ENCODE measurements at places on chromosomes 2 and 18.

DNA sequence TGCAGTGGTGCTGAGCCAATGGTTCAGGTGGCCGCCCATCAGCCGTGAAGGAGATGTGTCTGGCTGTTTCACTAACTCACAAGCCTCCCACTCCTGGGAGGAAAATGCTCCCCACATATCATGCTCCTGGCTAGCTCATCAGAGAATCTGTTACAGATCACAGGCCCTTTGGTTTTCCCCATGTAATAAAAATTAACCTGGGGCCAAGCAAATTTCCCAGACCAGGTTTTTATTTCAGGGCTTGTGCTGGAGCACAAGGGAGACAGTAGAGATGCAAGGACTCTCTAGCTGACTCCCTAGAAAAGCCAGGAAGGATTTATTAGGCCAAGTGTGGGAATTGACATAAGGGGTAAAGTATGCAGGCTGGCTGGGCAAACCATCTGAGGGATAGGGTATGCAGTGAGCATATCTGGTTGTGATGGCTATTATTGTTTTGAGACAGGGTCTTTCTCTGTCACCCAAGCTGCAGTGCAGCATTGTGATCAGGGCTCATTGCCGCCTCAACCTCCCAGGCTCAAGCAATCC is 40.6 kb upstream of the CCBE1 start:
- DNase-seq = no peak

DNA sequence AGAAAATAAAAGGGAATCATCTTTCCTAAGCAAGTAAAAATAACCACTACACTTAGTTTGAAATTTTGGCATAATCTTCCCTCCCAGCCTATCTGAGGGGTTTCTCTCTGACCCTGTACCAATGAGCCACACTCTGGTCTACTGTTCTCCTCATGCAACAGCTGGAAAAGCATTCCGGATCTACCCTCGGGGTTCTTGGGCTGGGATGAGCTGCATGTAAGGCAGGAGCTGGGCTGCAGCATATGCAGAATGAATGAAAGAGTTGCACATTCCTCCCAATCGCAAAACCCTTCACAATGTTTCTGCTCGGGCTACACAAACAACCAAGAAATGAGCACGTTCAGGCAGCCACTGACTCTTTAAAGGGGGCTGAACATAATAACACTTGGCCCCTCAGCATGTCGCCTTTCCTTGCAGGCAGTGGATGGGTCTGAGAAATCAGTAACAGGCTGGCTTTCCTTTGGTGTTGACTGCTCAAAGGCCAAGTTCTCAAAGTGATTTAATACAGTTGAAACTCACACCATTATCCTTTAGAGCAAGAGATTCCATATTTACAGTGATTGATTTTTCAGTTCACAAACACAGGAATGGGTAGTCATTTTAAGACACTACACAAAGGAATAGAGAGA is 180.4 kb upstream of the ZFP36L2 start:
- no peak for DNase-seq

DNA sequence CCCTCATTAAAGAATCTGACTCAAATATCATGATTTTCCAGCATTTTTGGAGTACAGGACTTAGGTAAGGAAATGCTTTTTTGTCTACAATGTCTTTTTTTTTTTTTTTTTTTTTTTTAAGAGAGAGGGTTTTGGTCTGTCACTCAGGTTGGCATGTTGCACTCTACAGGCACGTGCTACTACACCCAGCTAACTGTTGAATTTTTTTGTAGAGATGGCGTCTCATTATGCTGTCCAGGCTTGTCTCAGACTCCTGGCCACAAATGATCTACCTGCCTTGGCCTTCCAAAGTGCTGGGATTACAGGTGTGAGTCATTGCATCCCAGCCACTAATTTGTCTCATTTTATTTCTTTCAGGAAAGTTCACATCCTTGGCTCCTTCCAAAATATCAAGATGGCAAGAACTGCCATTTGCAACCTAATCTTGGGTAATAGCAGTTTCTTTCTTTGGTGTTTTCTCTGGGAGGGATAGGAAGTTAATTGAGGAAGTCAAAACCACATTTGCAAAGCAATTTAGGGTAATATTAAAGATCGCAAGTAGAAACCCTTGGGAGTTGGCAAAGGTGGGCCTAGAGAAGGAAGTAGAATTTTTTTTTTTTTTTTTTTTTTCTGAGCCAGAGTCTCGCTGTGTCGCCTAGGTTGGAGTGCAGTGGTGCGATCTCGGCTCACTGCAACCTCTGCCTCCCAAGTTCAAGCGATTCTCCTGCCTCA is 15.5 kb downstream of the PNO1 start:
- no peak for DNase-seq

DNA sequence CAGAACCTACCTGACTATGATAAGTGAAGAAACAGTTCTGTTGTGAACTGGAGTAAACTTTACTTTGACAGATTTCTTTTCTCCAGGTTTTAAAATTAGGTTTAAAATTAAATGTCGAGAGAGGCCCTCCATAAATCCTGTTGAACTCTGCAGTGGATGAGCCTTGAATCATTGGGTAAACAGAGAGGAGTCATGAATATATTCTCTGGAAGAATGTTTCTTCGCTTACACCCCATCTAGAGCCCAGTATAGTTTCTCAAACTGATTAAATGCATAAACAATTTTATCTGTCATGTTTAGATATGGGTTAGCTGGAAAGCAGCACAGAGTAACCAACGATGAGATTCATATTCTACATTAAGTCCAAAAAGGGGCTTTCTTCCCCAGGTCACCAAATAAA is 84.0 kb downstream of the ZAP70 start:
- no peak for DNase-seq

DNA sequence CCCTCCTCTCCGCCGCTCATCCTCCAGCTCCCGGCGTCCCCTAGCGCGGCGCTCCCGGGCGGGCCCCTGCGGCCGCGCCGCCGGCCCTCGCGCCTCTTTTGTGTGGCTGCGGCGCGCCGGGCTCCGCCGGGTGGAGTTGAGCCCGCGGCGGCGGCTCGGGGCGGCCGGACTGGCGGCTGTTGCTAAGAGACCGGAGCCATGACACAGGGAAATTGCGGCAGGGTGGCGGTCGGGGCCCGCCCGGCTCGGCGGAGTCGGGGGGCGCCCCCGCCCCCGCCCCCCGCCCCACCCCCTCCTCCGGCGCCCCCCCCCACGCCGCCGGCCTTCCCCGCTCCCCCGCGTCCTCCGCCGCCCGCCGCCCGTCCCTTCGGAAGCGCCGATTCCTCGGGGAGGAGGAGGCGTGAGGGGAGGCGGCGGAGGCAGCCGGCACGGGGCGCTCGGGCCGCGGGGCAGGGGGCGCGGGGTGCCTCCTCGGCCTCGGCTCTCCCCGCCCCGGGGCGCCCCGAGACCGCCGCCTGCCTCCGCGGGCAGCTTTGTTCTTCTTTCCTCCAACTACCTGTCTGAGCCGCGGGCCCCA is at the start of gene TMEM200C:
TSS of gene TMEM200C (minus strand) at position 224 of the 577 bp plus-strand sequence. CDS start 3,459 bp downstream, outside the sequence.
- DNase-seq = no peak

DNA sequence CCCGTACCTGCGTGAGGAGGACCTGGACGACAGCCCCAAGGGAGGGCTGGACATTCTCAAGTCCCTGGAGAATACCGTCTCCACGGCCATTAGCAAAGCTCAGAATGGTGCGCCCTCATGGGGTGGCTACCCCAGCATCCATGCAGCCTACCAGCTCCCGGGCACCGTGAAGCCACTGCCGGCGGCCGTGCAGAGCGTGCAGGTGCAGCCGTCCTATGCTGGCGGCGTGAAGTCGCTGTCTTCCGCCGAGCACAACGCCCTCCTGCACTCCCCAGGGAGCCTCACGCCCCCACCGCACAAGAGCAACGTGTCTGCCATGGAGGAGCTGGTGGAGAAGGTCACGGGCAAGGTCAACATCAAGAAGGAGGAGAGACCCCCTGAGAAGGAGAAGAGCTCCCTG is 76.4 kb downstream of the TSHZ1 start:
- no peak for DNase-seq

DNA sequence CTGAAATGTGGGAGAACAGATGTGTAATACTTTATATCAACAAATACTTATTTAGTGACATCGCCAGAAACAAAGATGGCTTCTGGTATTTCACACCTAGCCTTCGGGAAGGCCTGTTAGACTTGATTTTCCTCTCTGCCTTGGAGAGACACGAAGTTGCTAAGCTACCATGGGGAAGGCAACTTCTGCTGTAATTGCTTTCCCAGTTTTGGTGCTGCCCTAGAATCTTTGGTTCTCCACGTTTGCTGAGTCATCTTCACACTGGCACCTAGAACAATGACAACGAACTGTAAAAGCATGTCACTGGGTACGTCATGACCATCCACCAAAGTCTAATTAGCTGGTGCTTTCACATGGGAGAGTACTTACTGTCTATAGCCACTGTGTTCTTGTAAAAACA is 58.7 kb upstream of the ACTR3 start:
- no peak for DNase-seq

DNA sequence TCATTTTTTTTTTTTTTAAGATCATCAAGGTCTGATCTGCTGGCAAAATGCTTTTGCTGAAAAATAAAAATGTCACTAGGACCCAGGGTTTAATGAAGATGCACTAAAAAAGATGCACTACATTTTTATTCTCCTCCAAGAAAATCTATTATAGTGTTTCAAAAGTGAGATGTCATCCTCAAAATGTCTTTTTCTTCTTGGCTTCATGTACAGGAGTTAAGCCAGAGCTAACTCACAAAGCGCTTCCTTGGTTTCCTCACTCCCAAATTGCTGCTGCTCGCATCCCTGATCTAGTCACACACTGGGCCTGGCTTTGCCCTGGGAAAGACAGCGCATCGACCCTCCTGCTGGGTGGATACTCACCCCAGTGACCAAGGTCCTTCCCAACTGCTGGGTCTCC is 113.4 kb upstream of the CCDC68 start:
- DNase-seq = no peak

- DNase-seq = no peak
Measured at GRCh38 chr2:86241611-86242010, 42.4 kb downstream of the MRPL35 start.

DNA sequence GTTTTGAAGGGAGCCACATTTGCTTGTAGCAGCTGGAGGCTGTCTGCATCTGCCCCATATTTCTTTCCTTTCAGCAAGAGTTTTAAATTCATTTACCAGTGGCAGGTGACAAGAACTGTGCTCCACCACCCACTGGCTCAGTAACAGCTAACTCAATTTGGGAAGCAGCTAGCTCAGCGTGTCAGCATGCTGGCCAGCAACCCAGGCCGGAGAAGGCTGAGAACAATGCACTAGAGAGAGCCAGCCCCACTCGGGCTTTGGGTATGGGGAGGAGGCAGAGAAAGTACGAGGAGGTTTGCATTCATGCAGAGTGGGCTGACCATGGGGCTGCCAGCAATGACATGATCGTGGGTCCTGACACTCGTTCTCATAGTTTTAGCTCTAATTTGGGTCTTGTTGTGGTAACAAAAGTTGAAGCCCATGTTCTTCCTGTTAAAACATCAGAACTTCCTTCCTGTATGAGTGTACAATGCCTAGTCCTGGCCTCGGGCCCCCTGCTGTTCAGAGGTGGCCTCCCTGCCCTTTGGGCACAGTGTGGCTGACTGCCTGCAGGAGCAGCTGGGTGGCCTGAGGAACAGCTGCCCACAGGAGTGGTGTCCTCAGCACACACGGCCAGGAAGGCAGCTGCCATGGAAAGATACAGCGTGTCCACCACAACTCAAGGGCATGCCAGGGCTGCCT is 23.0 kb downstream of the CDC42EP3 start:
- no peak for DNase-seq
